ENCODE measurements at places on chromosomes 3 and 15. TPM values are rescaled to one million over a fixed set of nuclear protein-coding genes. Genes with fewer than 3 reads are reported as not detected.

- DNase-seq, result no peak
Measured at GRCh38 chr15:91521548-91521947, 332.0 kb upstream of the SLCO3A1 start.

DNA sequence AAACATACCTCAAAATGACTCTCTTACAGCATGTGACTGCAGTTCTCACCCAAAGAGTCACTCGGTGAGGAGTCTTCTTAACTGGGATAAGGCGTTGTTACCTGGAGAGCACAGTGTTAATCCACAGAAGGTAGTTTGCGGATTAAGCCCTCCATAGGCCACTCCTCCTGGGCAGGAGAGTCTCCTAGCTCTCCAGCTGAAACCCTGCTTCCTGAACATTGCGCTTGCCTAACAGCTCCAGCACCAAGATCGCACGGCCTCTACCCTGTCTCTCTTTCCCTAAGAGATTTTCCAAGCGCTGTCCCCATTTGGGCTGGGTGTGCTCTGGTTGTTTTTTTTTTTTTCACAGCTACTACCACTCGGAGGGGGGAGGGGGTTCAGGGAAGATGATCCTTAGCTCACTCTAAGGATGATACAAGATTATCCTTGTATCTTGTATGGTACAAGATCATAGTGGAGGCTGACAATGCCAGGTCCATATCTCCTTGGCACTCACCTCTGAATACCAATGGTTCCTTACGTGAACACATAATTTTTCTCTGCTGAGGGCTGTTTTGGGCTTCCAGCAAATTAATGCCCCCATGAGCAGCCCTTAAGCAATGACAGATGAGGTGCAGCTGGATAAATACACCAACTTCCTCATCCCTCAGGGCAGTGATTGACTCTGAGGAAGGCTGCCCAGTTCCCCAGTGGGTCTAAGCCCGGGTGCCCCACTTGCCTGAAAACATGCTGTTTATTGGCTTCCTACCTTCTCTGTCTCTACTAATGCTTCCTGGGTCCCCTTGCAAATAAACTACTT, 185.2 kb upstream of the TSC22D2 start:
- no peak for DNase-seq

DNA sequence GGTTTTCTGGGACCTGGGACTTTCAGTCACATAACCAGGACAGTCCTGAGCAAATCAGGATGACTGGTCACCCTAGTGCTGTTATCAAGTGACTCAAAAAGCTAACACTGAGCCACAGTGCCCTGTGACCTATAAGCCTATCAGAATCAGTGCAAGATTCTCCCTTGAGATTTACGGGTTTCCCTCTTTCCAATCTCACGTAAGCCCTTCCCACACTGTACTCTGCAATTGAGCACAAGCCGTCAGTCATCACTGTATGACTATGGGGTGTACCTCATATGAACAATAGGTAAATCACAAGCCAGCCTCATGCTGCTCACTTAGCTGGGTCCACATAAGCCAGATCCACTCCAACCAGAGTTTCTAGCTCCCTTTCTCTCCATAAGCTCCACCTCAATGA, 21.0 kb upstream of the CLDN18 start:
- DNase-seq, result no peak

The PDCD7 gene
- 12.2 TPM for total RNA-seq

The NAALADL2 gene
- 2.2 TPM for total RNA-seq

DNA sequence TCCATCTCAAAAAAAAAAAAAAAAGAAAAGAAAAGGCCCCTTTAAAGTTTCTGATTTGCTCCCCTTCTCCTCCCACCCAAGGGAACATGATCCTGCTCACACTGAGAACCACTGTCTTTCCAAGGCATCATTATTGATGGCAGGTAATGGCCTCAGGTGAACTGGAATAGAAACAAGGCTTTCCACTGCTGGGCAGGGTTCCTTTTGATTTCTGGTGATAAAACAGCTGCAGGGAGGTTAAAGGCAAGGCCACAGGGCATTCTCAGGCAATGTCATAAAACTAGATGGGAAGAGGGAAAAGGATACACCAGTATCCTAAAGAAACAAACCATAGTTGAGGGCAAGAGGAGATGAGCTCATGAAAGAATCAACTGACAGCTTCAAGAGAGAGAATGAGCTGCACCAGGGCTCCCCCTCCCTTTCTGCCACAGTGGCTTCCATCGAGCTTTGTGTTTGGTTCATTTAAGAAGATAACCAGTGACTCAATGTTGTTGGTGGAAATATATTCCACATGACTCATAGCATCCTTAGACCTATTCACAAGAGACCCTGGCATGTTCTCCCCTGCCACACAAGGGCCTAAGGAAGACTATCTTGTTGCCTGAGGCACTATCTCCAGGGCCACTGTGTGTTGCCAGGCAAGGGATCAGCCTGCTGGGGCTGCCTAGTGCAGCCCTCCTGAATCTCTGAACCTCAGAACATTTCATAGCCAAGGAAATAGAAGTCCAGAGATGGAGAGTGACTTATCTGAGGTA, 86.4 kb downstream of the WDR76 start:
- no peak for DNase-seq

DNA sequence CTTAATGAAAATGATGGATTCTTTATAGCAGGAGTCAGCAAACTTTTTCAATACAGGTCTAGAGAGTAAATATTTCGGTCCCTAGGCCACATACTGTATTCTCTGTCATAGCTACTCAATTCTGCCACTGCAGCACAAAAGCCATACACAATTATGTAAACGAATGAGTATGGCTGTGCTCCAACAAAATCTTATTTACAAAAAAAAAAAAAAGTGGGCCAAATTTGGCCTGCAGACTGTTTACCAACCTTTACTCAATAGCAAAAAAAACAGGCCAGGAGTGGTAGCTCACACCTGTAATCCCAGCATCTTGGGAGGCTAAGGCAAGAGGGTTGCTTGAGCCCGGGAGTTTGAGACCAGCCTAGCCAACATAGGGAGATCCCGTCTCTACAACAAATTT, 41.1 kb downstream of the TTBK2 start:
- no peak for DNase-seq

The ANKRD63 gene
- 0.65 TPM for total RNA-seq

The SLC12A8 gene
- total RNA-seq, result 0.30 TPM

- DNase-seq, result no peak
Measured at GRCh38 chr3:114308830-114309229, 15.0 kb downstream of the TIGIT start.

GRCh38 chr15:31471731-31472430, 145.2 kb downstream of the KLF13 start:
- no peak for DNase-seq

The RUVBL1 gene
- total RNA-seq, result 21.0 TPM

GRCh38 chr15:60784483-60785254, 305.7 kb upstream of the ICE2 start:
- DNase-seq, result no peak

DNA sequence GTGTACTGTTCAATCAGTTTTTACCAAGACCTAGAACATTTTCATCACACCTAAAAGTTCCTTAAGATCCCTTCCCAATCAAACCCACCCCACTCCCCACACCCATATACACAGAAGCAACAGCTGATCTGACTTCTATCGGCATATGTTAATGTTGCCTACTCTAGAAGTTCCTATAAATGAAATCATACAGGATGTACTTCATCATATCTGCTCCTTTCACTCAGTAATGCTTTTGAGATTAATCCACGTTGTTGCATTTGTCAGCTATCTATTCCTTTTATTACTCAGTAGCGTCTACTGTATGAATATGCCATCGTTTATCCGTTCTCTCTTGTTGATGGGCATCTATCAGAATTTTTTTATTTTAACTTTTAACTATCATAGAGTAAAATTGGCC, 14.3 kb upstream of the FILIP1L start:
- DNase-seq, result no peak

The MCF2L2 gene
- total RNA-seq, result 0.51 TPM

GRCh38 chr3:9901967-9902366, 681 bp upstream of the IL17RE start:
- DNase-seq, result no peak

- peak; percentile 64 for DNase-seq
Measured at GRCh38 chr15:74847432-74847831, 4.5 kb upstream of the ULK3 start.

- DNase-seq, result no peak
Measured at GRCh38 chr15:63791228-63791627, 42.5 kb downstream of the HERC1 start.

The LDHAL6B gene
- total RNA-seq, result not detected

GRCh38 chr15:40283615-40284300, 894 bp upstream of the ANKRD63 start:
- DNase-seq, result no peak

Measured in Right ventricle myocardium superior (tissue), 1 donor.